CD8-positive, alpha-beta T cell (primary cell): ENCODE measurements at places on chromosomes 2 and 18.

DNA sequence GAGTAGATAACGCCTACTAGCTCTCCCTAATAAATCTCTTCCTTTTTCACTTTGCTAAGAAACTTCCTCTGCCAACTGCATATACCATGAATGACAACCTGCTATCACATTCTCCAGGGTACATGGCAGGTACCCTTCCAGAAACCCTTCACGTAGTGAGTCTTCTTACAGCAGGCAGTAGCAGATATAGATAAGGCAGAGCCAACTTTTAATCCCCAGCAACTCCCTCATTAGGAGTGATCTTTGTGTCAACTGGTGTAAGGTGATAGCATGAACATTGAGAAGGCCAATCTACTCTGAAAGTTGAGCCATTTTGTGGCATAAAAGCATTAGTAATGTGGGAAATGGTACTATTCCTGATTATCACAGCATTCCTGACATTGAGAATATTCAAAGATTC lies 5.7 kb upstream of the STK17B start:
- DNase-seq: no peak

DNA sequence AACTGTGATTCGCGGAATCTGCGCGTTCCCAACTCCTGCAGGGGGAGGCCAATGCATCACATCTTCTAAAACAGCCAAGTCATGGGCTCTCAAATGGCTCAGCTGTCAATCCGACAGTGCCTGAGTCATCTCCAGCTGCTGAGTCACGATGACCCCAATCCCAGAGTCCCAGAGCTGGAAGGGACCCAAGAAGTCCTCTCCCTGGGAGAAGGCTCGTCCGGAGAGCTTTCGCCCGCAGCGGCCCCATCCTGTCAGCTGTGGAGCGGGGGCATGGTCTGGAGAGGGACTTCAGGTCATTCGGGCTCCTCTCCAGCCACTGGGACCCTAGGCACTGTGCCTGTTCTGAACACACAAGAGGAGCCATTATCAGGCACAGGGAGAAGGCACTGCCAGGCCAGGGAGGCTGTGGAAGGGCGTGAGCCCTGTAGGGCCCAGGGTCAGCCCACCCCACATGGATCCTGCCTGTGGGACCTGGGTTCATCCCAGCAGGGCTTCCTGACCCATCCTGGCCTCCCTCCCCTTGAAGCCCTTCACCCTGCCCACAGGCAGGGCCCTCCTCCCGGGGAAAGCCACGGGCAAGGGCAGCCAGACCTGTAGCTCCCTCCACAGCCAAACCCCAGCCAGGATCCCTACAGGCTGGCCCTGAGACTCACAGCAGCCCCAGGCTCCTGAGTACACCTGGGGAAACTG lies 47.6 kb upstream of the GPC1 start:
- no peak for DNase-seq

DNA sequence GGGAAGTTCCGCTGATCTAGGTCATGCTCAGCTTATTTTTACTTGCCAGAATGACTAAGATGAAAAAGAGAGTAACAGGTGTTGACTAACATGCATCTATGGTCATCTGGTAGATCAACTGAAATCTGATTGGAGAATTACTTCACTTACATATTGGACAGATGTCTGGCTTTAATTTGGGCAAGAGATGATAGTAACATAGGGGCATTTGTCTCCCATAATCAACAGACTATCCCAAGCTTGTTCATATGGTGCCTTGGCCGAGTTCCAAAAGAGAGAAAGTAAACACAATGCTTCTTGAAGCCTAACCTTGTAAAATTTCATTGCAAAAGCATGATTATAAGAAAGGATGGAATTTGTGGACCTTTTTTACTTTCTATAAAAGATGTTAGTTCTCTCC lies 503.7 kb downstream of the ADCYAP1 start:
- no peak for DNase-seq

GRCh38 chr2:178219247-178219646 lies 24.9 kb downstream of the OSBPL6 start:
- DNase-seq: no peak

DNA sequence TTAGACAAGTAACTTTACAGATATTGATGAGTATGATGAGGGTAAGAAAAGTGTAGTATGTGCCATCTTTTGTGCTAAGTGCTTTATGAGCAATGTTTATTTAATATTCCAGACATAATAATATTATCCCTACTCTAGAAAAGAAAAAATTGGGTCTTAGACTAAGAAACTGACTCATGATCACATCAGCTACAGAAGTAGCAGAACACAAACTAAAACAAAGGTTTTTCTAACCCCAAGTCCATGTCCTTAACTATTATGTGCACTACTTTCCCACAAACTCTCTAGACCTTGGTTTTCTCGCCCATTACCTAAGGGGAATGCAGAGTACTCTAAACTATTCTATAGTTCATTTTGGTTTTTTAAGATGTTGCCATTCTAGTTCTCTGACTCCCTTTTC lies 64.5 kb downstream of the BAZ2B start:
- no peak for DNase-seq

DNA sequence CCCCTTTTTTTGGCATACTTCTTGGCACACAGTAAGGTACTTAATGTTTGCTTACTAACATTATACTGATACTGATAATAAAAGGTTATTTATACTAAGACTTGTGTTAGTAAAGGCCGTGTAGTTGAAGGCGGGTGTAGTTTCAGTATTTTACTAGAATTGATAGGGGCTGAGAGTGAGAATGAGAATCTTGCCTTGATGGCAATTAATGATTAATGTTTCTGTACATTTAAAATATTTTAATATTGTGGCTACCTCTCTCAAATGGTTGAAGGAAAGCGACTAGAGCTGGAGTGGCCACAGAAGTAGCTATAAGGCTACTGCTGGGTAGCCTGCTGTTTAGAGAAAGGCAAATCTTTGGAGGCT lies 29.3 kb downstream of the PELI1 start:
- DNase-seq: no peak

- DNase-seq: no peak
These were observed 72.5 kb downstream of the MRPS9 start for GRCh38 chr2:105110295-105110829.

DNA sequence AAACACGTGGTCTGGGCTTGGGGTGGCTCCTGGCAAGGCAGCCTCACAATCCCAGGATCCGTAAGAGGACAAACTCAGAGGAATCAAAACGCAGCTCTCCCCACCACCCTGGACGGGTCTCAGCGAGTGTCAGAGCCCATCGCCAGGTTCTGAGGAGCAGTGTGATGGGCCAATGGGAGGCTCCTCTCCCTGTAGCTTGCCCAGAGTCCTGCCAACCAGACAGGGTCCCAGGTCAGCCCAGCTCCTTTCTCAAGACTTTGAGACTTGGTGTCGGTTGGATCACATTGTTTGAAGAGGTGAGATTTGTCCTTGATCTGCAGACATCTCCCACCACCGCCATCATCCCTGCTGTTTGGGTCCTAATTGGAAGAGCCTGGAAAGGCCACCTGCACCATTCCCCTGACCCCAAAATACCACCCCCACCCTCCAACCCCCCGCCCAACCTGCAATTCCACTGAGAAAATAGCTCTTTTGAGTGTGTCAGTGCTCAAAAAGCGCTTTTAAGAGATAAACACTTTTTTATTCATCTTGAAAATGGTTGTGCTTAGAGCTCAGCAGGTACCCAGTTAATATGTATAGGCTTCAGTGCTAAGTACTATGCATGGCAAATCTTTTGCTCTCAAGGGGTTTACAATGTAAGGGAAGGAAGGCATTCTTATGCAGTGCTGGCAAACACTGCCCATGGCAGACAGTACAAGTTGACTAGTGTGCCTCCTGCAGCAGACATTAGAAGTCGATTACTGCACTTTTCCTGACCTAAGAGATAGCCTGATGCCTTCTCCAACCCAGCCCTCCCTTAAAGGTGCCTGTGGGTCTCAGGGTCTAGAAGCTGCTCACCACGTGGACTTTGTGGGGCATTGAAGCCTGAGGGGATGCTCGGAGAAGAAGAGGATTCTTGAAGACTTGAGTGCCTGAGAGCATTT lies 50.6 kb downstream of the GLI2 start:
- DNase-seq: no peak

- DNase-seq: no peak
These were observed 377.2 kb downstream of the SOX11 start for GRCh38 chr2:6069381-6069780.

GRCh38 chr18:50192995-50193795 lies 1.8 kb downstream of the MYO5B start:
- DNase-seq: no peak

DNA sequence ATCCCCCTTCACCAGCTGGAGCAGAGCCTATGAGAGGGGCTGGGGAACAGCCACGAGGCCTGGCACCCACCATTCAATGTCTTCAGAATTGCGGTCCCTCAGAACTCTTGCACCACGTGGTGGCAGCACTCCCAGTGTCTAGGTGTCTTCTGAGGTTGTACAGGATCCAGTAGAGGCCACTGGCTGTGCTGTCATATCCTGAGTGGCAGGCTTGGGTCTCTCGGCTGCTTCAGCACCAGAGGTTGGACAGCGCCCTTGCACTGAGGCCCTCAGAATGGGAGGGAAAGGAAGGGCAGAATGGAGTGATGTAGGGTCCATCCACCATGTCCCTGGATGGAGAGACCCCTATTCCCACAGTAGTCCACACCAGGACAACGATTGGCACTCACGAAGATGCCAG lies 112.0 kb upstream of the TEKT4 start:
- no peak for DNase-seq

GRCh38 chr2:222362336-222362735 lies 62.0 kb upstream of the SGPP2 start:
- no peak for DNase-seq

DNA sequence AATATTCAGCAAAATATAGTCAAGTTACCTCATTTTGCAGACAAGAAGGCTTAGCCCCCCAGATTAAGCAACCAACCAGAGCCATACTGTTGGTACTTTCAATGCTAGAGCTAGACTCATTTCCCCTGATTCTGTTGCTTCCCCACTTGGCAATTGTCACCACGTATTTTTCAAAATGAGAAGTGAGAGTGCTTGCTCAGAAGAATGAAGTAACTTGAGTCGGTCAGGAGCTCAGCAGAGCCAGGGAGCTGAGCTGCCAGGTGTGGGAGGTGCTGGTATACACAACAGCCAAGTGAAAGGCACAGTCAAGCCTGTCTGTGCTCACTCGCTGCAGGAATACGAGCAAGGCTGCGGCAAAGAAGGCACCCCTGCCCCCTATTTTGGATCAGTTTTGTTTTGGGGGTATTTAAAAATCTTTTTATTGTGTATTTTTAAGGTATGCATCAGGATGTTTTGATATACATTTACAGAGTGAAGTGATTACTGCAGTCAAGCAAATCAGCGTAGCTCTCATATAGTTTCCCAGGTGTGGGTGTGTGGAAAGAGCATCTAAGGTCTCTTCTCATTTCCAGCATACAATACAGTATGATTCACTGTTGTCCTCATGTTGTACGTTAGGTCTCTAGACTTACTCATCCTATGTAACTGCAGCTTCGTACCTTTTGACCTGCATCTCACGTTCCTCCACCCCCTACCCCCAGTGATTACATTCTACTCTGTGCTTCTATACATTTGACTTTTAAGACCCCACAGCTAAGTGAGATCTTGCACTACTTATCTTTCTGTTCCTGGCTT lies 62.4 kb downstream of the MRPS9 start:
- DNase-seq: no peak

GRCh38 chr2:48283586-48284269 lies 246.2 kb upstream of the STON1 start:
- no peak for DNase-seq
